ENCODE measurements at places on chromosomes 5 and 9.

DNA sequence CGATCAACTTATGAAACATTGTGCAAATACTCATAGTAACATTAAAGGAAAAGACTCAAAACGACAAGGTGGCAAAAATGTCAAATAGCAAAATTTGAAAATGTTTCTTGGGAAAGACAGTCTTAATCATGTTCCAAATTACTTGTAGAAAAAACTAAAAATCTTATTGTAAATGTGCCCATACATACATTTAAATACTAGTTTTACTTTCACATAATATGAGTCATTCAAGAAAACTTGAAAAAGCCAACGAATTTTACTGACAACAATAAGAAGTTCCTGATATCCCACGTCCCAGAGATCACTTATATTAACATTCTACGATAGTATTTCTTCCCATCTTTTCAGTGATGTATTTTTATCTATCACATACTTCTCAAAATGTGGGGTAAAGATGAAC lies 13.7 kb downstream of the MLLT3 start:
- DNase-seq = no peak

DNA sequence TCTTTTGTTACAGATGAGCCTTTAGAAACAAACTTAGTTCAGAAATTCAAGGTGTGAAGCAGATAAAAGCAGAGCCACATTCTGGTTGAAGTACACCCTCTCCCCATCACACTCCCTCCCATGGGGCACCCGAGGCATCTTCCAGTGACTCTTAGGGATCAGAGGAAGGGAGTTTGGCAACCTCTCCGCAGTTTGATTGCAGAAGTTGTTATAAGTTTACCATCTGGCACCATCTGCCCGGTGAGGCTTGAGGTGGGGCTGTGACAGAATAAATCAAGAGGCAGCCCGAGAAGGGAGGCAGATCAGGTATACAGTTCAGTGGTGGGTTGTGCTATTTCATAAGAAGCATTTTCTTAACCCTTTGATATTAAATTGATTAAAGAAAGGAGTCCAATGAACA lies 458.6 kb upstream of the CLINT1 start:
- no peak for DNase-seq

GRCh38 chr5:40333459-40334241 lies 346.1 kb upstream of the PTGER4 start:
- no peak for DNase-seq

DNA sequence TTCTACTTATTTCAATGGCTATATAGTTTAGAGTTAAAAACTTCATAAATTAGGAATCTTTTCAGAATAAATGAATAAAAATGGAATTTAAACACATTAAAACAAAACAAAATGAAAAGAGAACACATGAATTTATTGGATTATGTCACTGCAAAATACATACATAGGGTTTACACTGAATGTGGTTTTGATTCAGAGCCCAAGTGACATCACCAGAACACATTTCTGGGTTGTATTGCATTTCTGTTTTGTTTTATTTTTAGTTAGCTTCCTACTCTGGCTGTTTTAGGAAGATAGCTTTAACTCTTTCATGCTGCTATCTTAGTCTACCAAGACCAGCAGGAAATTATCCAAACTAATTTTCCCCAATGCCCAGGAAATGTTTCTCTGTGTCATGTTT lies 1935.0 kb downstream of the EFNA5 start:
- no peak for DNase-seq

- DNase-seq = no peak
Observed at GRCh38 chr9:1238407-1238806, 188.2 kb downstream of the DMRT2 start.

- no peak for DNase-seq
Observed at GRCh38 chr9:6788162-6789016, 30.6 kb downstream of the KDM4C start.

DNA sequence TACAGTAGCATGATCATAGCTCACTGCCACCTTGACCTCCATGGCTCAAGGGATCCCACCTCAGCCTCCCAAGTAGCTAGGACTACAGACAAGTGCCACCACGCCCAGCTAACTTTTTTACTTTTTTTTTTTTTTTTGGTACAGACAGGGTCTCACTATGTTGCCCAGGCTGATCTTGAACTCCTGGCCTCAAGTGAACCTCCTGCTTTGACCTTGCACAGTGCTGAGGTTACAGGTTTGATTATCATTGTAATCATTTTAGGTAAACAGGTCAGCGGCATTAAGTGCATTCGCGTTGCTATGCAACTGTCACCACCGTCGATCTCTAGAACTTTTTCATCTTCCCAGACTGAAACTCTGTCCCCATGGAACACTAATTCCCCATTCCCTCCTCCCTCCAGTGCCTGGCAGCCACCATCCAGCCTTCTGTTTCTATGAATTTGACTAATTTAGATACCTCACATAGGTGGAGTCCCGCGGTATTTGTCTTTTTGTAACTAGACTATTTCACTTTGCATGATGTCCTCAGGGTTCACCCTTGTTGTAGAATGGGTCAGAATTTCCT lies 5.8 kb upstream of the CARD19 start:
- no peak for DNase-seq

- DNase-seq = no peak
Observed at GRCh38 chr5:21573416-21574314, 1279.5 kb downstream of the CDH12 start.

- DNase-seq = no peak
Observed at GRCh38 chr5:36661456-36662220, 55.2 kb downstream of the SLC1A3 start.

GRCh38 chr9:123453831-123454321 lies 97.9 kb downstream of the CRB2 start:
- no peak for DNase-seq

Data from stimulated activated CD8-positive, alpha-beta memory T cell treated with anti-CD3 and anti-CD28 coated beads, Interleukin-15, amount 100 ng/mL, for 4 hours (primary cell).